CD4-positive, alpha-beta T cell (primary cell): ENCODE measurements at places on chromosomes 1 and 21.

DNA sequence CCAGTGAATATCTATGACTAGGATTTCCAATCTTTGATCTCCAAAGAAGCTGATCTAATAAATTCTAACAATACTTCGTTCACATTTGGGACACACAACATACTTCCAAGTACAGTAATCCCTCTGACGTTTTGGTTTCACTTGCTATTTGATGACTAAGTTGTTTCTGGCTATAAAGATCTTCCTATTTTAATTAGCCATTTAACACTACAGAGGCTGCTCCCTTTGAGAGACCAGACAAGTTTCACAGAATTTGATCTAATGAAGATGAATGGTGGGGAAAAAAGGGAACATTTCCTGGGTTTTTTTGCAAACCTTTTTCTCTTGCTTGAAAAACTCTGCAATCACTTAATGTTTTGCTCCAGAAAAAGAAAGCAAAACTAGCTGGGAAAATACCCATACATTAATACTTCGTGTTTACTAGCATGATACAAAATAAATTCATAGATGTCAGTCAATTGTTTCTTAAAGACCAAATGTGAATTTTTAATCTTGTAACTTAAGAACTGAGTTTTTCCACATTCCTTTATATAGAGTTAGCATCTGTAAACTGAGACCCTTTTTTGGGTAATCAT is 28.0 kb upstream of the GLIS1 start:
- DNase-seq: no peak

GRCh38 chr1:248174521-248174920 is at the start of gene OR2M2:
TSS of gene OR2M2 (plus strand) at chr1:248174821. CDS start at chr1:248179986, 5,165 bp downstream.
- no peak for DNase-seq

DNA sequence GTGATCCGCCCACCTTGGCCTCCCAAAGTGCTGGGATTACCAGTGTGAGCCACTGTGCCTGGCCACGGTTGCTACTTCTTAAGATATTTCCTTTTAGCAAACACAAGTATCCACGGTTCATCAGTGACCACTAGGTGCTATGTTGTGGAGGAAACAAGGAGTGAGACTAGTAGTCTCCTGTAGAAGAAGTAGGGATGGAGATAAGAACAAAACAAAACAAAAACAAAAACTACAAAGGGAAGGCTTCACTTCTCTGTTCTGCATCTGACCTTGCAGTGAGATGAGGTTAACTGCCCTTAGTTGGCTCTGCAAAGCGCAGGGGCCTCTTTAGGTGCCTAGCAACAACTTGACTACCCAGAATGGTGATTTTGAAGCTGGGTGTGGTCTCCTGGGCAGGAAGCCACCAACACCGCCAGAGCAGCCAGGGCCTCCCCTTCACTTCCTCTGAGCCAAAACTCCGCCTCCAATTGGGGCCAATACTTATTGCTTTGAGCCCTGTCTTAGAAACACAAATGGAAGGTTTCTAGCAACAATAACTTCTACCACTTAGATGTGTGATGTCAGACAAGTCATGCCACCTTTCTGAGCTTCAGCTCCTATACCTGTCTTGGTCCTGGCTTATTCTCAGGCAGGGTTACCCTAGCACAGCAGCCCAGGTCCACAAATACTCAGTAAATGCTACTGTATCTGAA is 12.8 kb upstream of the CDC42 start:
- peak; percentile 85 for DNase-seq

- DNase-seq: no peak
Measured at GRCh38 chr1:186762653-186763052, 66.1 kb upstream of the PLA2G4A start.

DNA sequence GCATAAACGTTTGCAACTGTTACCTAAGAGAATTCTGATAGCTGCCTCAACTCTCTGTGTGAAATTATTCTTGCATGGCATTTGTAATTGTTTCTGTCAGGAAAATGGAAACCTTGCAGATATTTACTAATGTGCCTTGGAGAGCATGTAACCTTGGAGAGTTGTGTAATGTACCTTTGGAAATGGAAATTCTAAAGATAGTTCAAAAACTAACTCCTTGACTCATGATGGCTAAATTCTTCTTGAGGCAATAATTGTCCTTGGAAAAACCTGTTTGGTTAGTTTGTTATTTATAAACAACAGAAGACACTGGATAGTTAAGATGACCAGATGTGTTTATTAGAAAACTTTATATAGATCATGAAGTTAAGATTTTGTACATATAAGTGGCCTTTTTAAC is 1033.8 kb downstream of the PLA2G4A start:
- DNase-seq: no peak

- no peak for DNase-seq
Measured at GRCh38 chr1:43214501-43215444, 42.6 kb downstream of the CFAP57 start.

DNA sequence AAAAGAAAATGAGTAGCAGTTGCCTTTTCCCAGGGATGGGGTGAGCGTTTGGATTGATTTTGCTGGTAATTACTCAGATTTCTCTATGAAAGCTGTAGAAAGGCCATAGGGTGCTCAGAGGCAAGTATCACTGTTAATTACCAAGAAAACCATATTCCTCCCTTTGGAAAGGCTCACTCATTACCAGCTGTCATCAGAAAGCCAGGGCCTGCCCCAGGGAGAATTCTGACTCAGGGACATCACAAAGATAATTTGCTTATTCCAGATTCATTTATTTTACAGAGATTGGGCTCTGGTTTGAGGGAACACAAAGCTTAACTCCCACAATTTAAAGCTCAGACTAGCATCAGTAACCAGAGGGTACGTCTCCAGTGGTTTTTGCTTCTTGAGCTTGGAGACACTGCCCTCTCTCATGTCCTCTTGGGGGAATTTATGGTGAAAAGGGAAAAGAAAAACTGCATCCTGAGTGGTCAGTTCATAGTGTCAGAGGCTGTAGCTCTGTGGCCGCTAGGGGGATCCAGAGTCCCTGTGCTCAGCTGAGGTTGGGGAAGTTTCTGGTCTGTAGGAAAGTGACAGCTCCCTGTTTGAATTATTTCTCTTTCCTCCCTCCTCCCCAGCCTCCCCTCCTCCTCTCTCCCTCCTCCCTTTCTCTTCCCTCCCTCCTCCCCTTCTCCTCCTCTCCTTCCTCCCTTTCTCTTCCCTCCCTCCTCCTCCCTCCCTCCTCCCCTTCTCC is 204.3 kb downstream of the KCNJ6 start:
- no peak for DNase-seq

- no peak for DNase-seq
Measured at GRCh38 chr1:53340660-53341520, 13.0 kb upstream of the LRP8 start.

DNA sequence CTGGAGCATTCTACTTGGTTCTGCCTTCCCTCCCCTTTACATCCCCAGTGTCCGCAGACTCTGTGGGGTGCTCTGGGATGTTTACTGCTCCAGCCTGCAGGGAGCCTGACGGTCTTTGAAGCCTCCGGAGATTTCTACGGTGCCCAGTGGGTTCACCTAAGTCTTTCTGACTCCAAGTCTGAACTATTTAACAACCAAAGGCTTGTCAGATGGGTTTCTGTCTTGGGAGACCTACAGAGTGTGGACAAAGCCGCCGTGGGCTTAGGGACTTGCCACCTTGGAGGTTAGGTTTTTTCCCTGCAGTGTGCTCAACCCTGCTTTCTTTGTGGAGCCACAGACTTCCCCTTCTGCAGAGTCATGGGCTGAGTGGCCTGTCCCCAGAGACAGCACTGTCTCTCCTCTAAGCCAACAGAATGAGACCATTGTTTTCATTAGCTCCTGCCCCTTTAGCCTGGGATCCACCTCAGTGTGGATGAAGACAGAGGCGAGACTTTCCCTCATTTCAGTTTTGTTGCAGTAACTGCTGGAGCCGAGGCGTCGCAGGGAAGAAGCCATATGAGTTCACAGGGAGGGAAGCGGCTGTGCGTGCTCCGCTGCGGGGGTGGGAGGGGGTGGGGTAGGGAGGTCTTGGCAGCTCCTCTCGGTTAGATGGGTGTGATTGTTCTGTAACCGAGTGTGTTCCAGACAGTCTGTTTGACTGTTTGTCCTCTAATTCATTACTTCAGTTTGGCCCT is 120.7 kb downstream of the CNIH3 start:
- no peak for DNase-seq

DNA sequence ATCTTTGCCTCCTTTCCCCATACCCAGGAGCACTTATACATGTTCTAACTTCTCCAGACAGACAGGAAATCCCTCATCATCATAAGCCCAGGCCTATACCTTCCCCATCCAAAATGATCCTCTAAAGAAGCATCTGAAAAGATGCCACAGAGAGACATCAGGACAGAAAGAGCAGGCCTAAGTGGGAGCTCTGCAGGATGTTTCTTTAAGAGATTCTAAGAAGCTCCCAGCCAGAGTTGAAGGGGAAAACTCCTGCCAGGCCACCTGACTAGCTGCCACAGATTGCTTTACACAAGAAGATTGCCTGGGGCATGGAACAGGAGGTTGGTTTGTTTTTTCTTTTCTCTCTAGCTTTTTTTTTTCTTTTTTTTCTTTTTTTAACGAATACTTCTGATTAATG is 275.8 kb downstream of the VAV3 start:
- DNase-seq: no peak

DNA sequence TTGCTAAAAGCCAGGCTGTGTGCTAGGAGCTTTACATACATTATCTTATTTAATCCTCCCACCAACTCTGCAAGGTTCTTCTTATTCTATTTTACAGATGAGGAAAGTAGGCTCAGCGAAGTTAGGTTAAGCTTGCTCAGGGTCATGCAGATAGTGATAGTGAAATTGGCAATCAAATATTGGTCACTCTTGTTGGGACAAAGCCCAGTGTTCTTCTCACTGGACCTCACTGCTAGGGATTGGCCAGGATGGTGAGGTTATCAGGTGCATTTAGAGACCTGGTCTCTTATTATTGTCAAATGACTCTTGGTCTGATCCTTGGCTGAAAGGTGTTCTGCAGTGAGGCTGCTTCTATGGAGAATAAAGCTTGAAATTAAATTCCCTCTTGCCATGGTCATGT is 145.1 kb downstream of the CNIH3 start:
- DNase-seq: no peak

GRCh38 chr1:199909137-199909536 is 118.4 kb upstream of the NR5A2 start:
- DNase-seq: no peak

DNA sequence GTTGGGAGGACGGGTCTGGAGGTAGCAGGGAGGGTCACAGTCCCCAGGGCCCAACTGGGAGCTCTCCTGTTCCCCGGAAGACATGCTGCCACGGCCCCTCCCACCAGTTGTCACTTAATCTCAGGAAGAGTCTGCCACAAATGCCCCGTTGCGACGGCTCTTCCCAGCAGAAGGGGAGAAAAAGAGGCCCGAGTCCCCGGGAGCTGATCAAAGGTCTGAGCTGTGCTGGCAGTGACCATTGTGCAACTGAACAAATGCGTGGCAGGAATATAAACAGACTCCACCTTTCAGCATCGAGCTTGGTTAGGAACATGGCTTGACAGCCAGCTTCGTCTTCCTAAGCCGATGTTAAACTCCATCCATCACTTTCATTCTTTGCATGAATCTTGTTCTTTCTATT is 27.8 kb upstream of the ZBTB21 start:
- no peak for DNase-seq

DNA sequence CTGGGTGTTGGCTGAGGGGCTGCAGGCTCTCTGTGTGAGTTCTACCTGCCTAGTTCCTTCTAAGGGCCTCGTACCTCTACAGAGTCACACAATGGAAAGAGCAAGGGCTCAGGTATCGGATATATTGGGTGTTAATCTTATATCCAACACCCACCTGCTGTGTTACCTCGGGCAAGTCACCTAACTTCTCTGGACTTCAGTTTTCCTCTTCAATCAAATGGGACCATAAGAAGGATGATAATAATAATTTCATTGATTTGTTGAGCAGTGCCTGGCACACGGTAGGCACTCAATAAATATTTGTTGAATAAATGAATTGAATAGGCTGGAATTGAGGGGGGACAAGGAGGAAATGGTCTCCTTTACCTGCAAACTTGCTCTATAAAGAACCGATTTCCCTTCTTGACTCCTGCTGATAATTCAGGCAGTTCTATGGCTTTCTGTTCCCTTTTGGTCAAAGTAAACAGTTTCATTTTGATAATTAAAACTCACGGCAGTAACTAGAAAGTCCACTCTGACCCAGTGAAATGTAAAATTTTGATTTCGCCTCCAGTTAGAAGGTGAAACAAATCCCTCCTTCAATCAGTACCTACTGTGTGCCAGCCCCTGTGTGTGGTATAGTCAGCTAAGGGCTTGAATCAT is 16.5 kb upstream of the MAN1C1 start:
- DNase-seq: no peak

DNA sequence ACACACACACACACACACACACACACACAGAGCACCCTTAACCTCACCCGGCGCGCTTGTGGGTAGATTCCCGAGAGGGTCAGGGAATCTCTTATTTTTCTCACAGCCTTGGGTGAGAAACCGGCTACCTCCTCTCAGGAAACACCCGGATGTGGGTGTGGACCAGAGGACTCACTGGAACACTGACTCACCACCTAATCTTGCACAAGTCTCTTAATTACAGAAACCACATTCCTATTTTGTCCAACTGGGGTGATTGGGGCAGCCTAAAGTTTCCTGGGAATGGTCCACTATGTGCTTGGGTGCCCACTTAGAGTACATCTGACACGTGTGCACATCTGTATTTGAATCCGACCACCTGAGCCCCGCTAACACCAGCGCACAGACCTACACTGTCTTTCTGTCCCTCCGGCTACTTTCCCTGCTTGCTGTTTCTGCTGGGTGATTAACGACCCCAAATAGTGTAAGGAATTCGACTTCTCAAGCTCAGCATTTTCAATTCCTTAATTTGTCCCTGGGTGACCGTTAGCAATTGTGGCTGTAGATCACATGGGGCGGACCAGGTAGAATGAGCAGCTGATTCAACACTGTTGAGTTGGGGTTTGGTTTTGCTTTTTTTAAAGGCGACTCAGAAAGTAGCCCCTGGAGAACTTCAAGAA is 14.0 kb upstream of the TBX15 start:
- DNase-seq: no peak

- DNase-seq: no peak
Measured at GRCh38 chr1:192763243-192763642, 45.6 kb upstream of the RGS2 start.

- DNase-seq: no peak
Measured at GRCh38 chr1:203539831-203540546, 46.0 kb downstream of the OPTC start.

DNA sequence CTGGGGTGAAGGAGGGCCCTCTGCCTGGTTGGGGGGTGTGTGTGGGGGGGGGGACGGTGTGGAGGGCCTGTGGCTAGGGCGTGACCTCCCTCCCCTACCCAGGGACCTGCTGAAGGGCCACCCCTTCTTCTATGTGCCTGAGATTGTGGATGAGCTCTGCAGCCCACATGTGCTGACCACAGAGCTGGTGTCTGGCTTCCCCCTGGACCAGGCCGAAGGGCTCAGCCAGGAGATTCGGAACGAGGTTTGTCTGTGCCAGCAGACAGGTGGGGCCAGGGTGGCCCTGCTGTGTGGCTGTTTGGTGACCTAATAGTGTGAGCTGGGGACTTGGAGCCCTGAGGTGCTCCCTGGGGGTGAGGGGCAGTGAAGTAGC is 43.9 kb downstream of the COQ8A start:
- DNase-seq: no peak

- no peak for DNase-seq
Measured at GRCh38 chr1:169931795-169932231, 38.1 kb upstream of the SCYL3 start.

GRCh38 chr1:34406377-34406776 is 229.7 kb downstream of the C1orf94 start:
- no peak for DNase-seq
